ENCODE measurements at places on chromosomes 4 and X.

DNA sequence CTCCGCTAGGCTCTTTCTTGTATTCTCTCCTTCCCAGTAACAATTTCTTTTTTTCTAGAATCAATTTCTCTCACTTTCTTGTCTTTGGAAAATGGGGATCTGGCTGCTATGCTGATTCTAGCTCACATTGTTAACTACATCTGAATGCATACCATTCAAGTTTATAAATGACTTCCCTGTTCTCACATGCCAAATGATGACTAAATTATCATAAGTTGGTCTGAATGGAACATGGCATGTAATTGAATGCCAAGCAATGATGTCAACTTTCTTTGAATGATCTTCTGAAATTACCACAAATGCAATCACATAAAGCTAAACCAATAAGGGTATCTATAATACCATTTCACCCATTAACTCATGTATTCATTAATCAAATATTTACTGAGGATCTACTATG lies 2.7 kb upstream of the ITM2A start:
- DNase-seq: no peak

- no peak for DNase-seq
Observed at GRCh38 chr4:126451237-126451873, 1136.6 kb downstream of the FAT4 start.

DNA sequence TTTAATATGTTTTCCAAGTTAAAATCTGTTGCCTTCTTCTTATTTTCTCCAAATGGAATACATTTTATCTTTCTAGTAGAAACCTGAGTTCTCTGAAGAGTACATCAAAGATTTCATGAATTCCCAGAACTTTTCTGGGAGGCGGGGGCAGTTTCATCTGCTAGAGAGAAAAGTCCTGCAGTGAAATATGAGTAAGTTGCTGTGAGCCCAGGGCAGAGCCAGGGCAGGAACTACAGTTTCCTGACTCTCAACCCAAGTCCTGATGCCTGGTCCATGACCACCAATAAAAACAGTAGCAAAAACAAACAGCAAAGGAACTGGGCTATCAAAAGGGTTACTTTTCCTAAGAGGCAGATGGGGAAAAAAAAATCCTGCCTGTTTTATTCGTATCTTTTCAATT lies 239.4 kb upstream of the CTSO start:
- DNase-seq: no peak

GRCh38 chr4:3715855-3716630 lies 50.1 kb upstream of the ADRA2C start:
- DNase-seq: no peak

GRCh38 chrX:113473418-113473817 lies 632.8 kb upstream of the AMOT start:
- DNase-seq: no peak

DNA sequence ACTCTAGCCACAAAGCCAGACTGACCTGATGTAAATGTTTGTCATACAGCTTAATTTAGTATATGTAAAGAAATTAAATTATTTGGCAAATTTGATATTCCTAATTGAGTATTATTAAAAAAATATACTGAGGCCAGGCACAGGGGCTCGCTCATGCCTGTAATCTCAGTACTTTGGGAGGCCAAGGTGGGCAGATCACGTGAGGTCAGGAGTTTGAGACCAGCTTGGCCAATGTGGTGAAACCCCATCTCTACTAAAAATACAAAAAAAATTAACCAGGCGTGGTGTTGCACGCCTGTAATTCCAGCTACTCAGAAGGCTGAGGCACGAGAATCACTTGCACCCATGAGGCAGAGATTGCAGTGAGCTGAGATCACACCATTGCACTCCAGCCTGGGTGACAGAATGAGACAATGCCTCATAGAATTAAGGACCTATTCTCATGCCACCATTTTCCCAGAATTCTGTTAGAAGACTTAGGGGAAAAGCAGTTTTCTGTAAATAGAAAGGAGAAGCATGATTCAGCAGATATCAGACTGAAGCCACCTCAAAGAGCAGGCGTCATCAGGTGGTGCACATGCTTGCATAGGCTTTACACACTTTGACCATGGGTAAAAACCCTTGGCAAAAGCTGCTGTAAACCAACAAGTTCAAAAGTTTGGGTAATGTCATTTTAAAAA lies 6.1 kb downstream of the UBQLN2 start:
- no peak for DNase-seq

DNA sequence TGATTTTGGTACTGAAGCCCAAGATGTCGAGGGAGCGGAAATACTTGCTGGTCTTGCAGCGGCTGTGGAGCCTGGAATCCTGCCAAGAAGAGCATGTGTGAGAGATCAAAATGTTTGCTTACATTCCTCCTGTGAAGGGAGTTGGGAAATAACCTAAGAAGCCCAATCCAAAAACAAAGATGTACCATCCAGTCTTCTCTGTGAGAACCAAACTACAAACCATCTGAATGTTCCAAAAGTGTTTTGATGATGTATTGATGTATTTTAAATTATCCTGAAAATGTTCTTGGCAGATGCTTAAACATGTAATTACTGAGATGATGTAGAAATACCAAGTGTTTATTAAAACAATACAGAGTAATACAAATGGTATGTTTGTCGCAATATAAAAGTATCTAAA lies 10.1 kb upstream of the ADH1A start:
- DNase-seq: peak; percentile 3

DNA sequence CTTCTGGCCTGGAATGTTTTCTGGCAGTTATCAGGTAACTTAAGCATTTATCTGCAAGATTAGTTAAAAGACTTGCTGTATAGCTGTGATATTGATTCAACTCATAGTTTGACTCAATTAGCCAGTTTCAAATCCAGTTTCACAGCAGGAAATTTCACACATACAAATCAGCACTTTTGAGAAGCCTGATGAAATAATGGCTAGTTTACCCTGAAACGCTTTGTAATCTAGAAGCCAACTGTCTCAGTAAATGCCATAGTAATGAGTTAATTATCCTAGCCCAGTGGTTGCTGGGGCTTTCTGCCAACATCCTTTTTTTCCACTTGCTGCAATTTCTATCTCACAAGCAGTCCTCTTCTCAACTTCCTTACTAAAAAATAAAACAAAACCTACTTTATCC lies 53.1 kb downstream of the ARHGEF38 start:
- DNase-seq: peak; percentile 16

GRCh38 chr4:99054428-99054994 lies 34.1 kb downstream of the ADH5 start:
- DNase-seq: no peak

DNA sequence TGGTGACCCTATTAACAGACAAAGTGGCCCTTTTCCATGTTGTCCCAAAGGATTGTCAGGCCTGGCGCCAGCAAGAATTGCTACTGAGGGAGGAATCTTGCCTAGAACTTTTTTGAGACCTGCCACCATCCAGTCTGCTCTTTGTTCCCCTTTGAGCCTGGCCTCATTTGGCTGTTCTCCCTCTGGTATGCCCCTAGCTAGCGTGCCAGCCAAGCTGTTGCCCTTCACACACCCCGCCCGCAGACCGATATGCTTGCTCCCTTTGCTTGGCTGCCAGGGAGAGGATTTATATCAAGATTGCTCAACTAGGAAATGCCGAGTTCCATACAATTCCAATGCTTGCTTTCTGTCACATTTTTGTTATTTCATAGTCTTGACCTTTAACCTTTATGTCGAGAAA lies 24.4 kb downstream of the IGSF1 start:
- no peak for DNase-seq

DNA sequence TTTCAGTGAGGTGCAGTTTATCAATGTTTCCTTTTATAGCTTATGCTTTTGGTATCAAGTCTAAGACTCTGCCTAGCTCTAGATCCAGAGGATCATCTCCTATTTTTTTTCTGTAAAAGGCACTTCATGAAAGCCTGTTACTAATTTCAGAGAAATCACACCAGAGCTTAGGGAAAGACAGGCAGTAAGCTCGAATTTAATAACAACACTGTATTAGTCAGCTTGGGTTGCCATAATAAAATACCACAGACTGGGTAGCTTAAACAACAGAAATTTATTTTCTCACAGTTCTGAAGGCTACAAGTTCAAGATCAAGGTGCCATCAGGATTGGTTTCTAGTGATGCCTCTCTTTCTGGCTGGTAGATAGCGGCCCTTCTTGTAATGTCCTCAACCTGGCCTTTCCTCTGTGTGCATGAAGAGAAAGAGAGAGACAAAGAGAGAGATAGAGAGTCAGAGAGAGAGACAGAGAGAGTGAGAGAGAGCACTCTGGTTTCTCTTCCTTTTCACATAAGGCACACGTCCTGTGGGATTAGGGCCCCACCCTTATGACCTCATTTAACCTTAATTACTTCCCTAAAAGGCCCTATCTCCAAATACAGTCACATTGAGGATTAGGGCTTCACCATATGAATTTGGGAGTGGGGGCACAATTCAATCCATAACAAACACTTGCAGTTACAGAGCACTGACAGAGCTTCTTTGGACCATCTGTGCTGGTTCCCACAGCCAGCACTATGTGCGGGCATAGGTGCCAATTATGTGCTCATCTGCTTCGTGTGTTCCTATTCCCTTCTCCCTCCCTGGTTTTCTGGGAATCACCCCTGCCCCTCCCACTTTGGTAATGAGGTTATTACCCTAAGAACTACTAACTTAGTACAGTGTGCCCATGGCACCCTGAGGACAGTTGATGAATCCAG lies 114.8 kb upstream of the MED14 start:
- no peak for DNase-seq

- DNase-seq: no peak
Observed at GRCh38 chrX:20595928-20596575, 329.3 kb upstream of the RPS6KA3 start.

- DNase-seq: no peak
Observed at GRCh38 chr4:87856816-87857215, 24.0 kb downstream of the MEPE start.

- peak; percentile 5 for DNase-seq
Observed at GRCh38 chr4:65880594-65880993, 210.3 kb upstream of the EPHA5 start.

- no peak for DNase-seq
Observed at GRCh38 chr4:122673252-122673651, 52.4 kb upstream of the IL21 start.

DNA sequence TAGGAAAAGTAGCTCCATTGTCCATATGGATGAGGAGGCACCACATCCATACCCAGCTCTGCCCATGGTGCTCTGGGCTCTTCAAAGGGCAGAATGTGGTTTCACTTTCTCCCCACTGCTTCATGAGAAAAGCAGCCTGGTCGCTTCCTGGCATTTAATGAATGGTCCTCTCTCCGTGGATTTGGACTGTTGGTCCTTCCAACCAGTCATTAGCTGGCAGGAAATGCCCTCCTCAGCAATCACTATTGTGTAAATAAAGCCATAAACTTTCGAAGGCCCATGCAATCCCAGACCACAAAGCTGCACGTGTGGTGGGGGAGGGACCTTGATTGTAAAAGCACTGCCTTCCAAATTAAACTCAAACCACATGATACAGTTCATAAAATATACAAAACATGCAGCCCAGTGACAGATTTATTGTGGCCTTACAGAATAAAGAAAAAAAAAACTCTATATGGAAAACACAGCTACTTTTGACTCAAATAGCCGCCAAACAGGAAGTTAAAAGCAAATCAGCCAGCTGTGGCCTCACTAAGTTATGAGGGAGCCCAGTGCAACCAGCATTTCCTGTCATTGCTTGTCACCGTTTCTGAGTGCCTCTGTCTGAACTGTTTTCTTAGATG lies 8.1 kb downstream of the MBNL3 start:
- DNase-seq: peak; percentile 82

DNA sequence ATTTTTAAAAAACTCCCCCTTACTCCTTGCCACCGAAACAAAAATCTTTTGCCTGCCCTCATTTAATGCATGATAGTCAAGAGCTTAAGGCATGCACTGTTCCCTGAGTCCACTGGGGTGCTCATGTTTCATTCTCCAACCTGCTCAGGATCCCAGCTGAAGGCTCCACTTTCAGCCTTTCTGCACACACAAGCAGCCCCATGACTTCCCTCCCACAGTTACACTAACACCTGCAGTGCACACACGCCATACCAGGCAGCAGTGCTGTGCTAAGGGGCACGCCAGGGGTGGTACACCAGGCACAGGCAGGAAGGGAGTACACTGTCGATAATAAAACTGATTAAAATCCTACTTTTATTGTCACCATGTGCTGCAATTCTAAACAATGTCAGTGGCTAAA lies 385.2 kb downstream of the BMPR1B start:
- no peak for DNase-seq

DNA sequence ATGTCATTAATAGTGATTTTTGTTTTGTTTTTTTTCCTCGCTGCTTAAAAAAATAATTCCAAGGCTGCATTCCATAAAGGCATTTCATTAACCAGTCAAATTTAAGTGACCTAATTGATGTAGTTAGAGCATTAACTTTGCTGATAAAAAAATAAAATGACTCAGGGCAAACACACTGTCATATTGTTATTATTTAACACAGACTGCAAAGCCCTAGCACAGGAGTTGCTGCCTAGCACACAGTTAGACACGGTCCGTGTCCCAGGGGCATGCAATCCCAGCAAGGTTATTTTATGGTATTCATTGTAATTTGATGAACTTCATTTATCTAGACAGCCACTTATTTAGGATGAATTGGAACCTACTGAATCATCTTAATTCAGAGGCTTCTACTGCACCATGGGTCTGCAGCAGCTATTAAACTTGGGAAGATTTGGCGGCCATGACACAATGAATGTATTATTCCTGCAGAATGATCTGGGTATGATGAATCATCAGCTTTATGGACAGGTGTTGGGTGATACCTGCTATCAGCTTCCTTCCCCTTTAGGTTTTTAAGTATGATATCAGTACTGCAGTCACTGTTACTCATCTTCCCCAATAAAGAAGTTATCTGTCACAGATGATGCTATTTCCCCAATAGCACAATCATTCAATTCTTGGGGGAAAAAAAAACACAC lies 182.7 kb downstream of the PPARGC1A start:
- no peak for DNase-seq

GRCh38 chr4:118756958-118757357 lies 71.8 kb downstream of the METTL14 start:
- no peak for DNase-seq

DNA sequence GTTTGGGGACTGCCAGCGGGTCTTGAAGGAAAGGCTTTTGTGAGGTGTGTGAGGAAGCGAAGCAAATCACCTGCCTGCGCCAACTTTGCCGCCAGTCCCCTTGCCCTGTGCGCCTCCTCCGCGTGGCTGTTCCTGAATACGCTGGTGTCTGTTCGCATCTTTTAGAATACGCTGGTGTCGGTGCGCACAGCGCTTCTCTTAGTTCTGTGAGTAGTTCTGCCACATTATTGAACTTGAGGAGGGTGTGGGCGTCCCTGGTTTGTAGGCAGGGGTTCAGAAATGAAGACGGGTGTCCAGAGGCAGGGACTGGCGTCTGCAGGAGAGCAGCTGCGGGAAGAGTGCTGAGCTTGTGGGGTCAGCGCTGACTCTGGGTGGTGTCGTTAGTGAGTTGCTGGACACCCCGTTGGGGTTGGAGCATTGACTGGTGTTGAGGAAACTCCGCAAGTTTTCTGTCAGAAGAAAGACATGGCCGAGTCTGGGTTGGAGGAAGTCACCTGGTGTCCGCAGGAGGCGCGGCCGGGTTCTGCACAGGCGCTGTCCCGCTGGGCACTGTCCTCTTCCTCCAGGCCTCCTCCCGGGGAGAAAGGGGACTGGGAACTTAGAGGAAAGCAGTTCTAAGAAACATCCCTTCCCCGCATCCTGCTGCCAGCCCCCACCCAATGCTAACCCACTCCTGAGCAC lies 930 bp downstream of the ZNF718 start:
- peak; percentile 36 for DNase-seq

GRCh38 chrX:139112432-139112831 lies 400.9 kb upstream of the FGF13 start:
- DNase-seq: peak; percentile 58

All from NCI-H1092 treated with DMSO at 0.1 percent for 48 hours (cell line).